Thyroid gland (tissue), 4 donors: ENCODE measurements at places on chromosomes 5 and 9. TPM values are rescaled to one million over a fixed set of nuclear protein-coding genes. Genes with fewer than 3 reads are reported as not detected.

NEURL1B gene
- 13.3 TPM for total RNA-seq

GRAMD2B gene
- total RNA-seq = 68.1 TPM

NACC2 gene
- 23.6 TPM for total RNA-seq

DNA sequence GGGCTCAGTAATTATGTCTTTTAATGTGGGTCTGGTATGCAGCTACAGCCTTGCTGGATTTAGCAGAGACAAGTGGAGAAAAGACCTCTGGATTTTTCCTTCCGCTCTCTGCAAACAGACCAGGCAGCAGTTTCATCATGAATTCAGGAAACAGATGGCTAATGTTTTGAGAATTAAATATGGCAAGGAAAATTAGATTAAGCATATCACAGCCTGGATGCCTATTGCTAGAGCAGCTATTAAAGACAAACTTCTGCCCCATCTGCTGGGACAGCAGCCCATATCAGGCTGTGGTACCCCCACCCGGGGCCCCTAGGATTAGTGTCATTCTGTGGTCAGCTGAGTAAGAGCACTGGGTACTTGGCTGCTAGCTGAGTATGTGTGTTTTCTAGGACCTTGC is 6.2 kb downstream of the SKP2 start:
- H3K4me1 ChIP-seq = peaks cover 7% of the 10 kb centered on the region
- no peaks in the 10 kb centered on the region for H3K36me3 ChIP-seq
- H3K4me3 ChIP-seq = no peak overlapping the region
- DNase-seq = no peak

- H3K36me3 ChIP-seq = no peaks in the 10 kb centered on the region
- H3K4me1 ChIP-seq = no peaks in the 10 kb centered on the region
- H3K27me3 ChIP-seq = no peaks in the 10 kb centered on the region
- no peak overlapping the region for H3K4me3 ChIP-seq
- DNase-seq = no peak
- H3K27ac ChIP-seq = no peak overlapping the region
Measured at GRCh38 chr9:124306098-124306735, 48.5 kb downstream of the NEK6 start.

GRCh38 chr9:133023117-133023890 is 7.5 kb upstream of the GTF3C5 start:
- no peak overlapping the region for H3K27ac ChIP-seq
- H3K4me1 ChIP-seq = no peaks in the 10 kb centered on the region
- H3K4me3 ChIP-seq = no peak overlapping the region
- no peaks in the 10 kb centered on the region for H3K36me3 ChIP-seq
- H3K27me3 ChIP-seq = no peaks in the 10 kb centered on the region

DNA sequence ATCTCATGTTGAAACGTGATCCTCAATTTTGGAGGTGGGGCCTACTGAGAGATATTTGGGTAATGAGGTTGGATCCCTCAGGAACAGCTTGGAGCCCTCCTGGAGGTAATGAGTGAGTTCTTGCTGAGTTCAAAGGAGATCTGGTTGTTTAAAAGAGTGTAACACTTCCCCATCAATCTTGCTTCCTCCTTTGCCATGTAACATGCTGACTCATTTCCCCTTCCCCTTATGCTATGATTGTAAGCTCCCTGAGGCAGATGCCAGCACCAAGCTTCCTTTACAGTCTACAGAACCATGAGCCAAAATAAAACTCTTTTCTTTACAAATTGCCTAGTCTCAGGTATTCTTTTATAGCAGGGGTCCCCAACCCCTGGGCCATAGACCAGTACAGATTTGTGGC is 352.3 kb downstream of the SLCO4C1 start:
- no peaks in the 10 kb centered on the region for H3K27me3 ChIP-seq
- DNase-seq = no peak
- H3K27ac ChIP-seq = no peak overlapping the region
- no peak overlapping the region for H3K4me3 ChIP-seq
- H3K36me3 ChIP-seq = no peaks in the 10 kb centered on the region
- no peaks in the 10 kb centered on the region for H3K4me1 ChIP-seq

DNA sequence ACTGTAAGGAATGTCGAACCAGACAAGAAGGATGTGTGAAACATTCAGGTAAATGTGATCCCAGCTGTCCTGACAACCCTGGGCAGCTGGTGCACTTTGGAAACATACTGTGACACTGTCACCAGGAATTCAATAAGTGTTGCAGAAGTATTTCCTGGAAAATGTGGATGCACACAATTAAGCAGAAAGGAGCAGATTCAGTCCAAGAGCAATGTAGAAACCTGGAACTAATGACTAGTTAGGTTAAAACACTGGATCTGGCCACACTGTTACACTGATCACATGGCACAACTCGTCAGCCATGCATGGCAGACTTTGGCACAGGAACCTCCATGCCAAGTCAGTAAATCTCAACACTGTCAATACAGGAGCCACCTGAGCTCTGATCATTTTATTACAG is 109.0 kb downstream of the FAM174A start:
- peaks cover 30% of the 10 kb centered on the region for H3K4me1 ChIP-seq
- H3K4me3 ChIP-seq = no peak overlapping the region
- no peaks in the 10 kb centered on the region for H3K27me3 ChIP-seq
- DNase-seq = peak; percentile 83
- H3K27ac ChIP-seq = no peak overlapping the region

DNA sequence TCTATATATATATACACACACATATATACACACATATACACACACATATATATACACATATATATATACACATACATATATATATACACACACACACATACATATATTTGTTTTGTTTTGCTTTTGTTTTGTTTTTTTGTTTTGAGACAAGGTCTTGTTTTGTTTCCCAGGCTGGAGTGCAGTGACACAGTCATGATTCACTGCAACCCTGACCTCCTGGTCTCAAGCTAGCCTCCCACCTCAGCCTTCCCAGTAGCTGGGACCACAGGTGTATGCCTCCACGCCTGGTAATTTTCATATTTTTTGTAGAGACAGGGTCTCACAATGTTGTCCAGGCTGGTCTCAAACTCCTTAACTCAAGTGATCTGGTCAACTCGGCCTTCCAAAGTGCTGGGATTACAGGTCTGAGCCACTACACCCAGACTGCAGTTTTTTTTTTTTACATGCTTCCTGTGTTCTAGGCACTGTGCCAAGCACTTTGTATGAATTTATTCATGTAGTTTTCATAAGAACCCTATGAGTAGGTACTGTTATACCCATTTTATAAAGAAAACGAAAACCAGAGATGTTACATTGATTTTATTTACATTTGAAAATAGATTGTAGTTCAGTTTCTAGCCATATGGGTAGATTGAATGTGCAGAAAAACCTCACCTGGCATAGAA is 120.7 kb downstream of the PBX3 start:
- no peaks in the 10 kb centered on the region for H3K36me3 ChIP-seq
- no peak overlapping the region for H3K4me3 ChIP-seq
- no peak overlapping the region for H3K27ac ChIP-seq
- peaks cover 4% of the 10 kb centered on the region for H3K4me1 ChIP-seq
- DNase-seq = no peak
- H3K27me3 ChIP-seq = no peaks in the 10 kb centered on the region

DNA sequence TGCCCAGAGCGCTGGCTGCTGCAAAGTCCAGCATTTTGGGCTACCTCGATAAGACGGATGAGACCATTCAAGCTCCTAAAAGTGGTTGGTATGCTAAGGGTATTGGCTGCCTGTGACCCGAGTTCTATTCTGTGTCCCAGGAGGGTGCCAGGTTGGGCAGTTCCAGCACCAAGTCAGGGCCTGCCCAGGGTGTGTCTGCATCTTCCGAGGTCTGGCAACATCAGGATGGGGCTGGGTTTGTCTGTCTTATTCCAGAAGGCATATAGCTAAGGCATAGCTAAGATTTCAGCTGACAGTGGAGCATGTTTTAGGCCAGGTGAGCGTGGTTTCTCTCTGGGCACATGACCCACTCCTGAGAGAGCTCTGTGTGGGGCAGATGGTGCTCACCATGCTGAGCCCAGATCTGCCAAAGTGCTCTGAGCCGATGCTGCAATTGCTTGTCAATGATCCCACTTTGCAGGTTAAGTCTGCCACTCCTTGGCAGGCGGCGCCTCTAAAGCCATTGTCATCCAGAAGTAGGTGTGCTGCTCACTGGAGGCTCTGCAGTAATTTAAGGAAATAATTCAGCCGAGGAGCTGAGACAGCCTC is 7.8 kb downstream of the SLC9A3 start:
- H3K4me1 ChIP-seq = no peaks in the 10 kb centered on the region
- no peak overlapping the region for H3K4me3 ChIP-seq
- DNase-seq = no peak
- H3K36me3 ChIP-seq = no peaks in the 10 kb centered on the region
- no peak overlapping the region for H3K27ac ChIP-seq
- H3K27me3 ChIP-seq = no peaks in the 10 kb centered on the region

GRCh38 chr9:13278368-13279246 is 885 bp downstream of the MPDZ start:
- H3K4me1 ChIP-seq = peaks cover 9% of the 10 kb centered on the region
- peak; percentile 47 for DNase-seq
- no peaks in the 10 kb centered on the region for H3K36me3 ChIP-seq
- H3K27me3 ChIP-seq = no peaks in the 10 kb centered on the region
- H3K4me3 ChIP-seq = peak overlapping the region; percentile 54

GRCh38 chr9:93908591-93909241 is 46.4 kb downstream of the BARX1 start:
- no peak for DNase-seq
- H3K27ac ChIP-seq = no peak overlapping the region
- H3K4me3 ChIP-seq = no peak overlapping the region
- H3K4me1 ChIP-seq = no peaks in the 10 kb centered on the region

DNA sequence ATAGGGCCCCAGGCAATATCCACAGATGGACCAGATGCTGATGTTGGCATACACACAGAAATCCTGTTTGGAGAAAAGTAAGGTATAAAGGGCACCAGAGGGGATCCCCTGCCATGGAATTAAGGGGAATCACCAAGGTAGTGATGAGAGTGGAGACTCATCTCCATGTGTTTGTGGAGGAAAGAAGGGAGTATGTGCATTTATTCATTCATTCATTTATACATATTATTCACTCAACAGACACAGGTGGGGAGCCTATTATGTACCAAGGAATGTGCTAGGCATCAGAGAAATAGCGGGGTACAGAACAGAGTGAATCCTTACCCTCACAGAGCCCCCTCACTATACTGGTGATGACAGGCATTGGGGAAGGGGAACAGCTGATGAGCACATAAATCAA is 116.8 kb upstream of the IL12B start:
- no peak for DNase-seq
- no peaks in the 10 kb centered on the region for H3K4me1 ChIP-seq
- no peak overlapping the region for H3K4me3 ChIP-seq

SPATA31E1 gene
- not detected for total RNA-seq

DNA sequence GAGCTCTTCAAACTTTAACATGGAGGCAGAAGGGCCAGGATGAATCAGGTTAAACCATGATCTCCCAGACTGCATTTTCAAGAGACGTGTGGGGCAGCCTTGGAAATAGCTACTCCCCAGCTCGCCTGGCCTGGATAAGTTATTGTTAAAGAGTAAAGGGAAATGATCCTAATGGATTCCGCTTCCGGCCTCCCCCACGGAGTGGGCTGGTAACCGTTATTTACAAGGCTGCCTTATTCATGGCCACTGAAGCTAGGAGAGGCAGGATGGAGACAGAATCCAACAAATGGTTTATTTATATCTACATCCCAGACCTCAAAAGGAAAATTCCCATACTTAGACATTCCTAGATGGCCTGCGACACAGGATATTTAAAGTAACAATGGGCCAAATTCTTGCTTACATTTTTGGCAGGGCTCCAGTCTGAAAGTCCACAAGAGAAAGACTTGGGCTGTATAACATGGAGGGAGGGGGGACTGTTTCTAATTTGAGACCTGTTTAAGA is 27.9 kb downstream of the SPRY4 start:
- H3K27ac ChIP-seq = peak overlapping the region; percentile 50
- H3K36me3 ChIP-seq = no peaks in the 10 kb centered on the region
- DNase-seq = no peak
- no peaks in the 10 kb centered on the region for H3K27me3 ChIP-seq

CCNI2 gene
- total RNA-seq = not detected

EQTN gene
- not detected for total RNA-seq

CEP72 gene
- total RNA-seq = 7.6 TPM
